Activated naive CD8-positive, alpha-beta T cell treated with anti-CD3 and anti-CD28 coated beads for 36 hours (primary cell): ENCODE measurements at places on chromosomes 5 and 9. TPM values are rescaled to one million over a fixed set of nuclear protein-coding genes. Genes with fewer than 3 reads are reported as not detected.

The STING1 gene
- 37.4 TPM for total RNA-seq

The JAKMIP2 gene
- total RNA-seq: 0.58 TPM

The APBB3 gene
- total RNA-seq: 17.5 TPM

The PFDN1 gene
- 64.0 TPM for total RNA-seq

The LCP2 gene
- 199 TPM for total RNA-seq

The PLAC8L1 gene
- total RNA-seq: 0.36 TPM

The MPDZ gene
- total RNA-seq: not detected

The ZNG1A gene
- total RNA-seq: 50.5 TPM

The CDX1 gene
- total RNA-seq: not detected

The CER1 gene
- total RNA-seq: not detected

- no peaks in the 10 kb centered on the region for H3K36me3 ChIP-seq
- no peak overlapping the region for H3K27ac ChIP-seq
- DNase-seq: no peak
- H3K4me3 ChIP-seq: no peak overlapping the region
- no peaks in the 10 kb centered on the region for H3K27me3 ChIP-seq
Measured at GRCh38 chr5:4295663-4296339, 700.2 kb downstream of the IRX1 start.

- peaks cover 7% of the 10 kb centered on the region for H3K36me3 ChIP-seq
- peaks cover 5% of the 10 kb centered on the region for H3K27me3 ChIP-seq
- no peak overlapping the region for H3K27ac ChIP-seq
- H3K4me3 ChIP-seq: no peak overlapping the region
- DNase-seq: no peak
Measured at GRCh38 chr9:99167694-99168093, 54.0 kb downstream of the ALG2 start.

- DNase-seq: no peak
- no peaks in the 10 kb centered on the region for H3K27me3 ChIP-seq
- H3K36me3 ChIP-seq: peaks cover 10% of the 10 kb centered on the region
- H3K27ac ChIP-seq: no peak overlapping the region
- peaks cover 4% of the 10 kb centered on the region for H3K4me1 ChIP-seq
Measured at GRCh38 chr5:55051357-55051756, 27.3 kb downstream of the GZMK start.

GRCh38 chr9:134946663-134947062 lies 29.0 kb upstream of the FCN1 start:
- no peaks in the 10 kb centered on the region for H3K36me3 ChIP-seq
- no peak for DNase-seq
- H3K4me3 ChIP-seq: no peak overlapping the region
- H3K27ac ChIP-seq: no peak overlapping the region

DNA sequence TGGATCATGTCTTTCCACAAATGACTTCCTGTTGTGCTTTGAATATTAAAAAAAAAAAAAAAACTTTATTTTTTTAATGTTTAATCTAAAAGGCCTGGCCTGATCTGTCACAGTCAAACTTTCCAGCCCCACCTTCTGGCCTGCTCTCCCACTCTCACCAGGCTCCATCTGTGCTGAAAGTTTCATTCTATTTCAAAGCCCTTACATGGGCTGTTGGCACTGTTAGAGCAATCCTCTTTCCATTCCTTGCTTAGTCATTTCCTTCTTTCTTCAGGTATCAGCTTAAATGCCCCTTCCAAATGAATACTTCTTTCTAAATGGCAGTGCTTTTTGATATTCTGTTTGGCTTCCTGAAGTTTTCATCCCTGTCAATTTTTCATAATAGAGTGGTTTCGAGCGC lies 1104.8 kb upstream of the C9orf72 start:
- no peaks in the 10 kb centered on the region for H3K36me3 ChIP-seq
- H3K4me3 ChIP-seq: no peak overlapping the region
- no peak overlapping the region for H3K27ac ChIP-seq
- no peaks in the 10 kb centered on the region for H3K4me1 ChIP-seq

DNA sequence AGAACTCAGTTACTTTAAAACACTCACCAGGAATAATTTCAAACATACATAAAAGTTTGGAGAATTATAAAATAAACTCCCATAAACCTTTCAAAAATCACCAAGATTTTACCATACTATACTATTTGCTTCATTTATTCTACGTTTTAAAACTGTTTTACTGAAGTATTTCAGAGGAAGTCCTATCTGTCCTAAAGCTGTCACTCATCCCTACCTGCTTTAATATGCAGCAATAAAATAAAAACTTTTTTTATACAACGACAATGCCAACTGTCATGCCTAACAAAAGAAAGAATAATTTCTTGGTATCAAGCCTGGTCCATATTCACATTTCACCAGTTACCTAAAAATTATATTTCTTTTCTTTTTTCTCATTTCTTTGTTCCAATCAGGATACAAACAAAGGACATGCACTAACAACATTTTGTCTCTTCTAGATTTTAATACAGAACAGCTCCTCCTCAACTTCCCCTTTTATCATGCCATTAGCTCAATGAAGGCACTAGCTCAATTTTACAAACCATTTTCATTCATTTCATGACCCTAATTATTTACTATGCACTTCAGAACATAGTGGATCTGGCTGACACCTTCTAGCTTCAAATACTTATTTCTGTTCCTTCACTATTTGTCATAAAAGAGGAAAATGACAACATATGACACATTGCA lies 135.2 kb downstream of the GNAQ start:
- peaks cover 20% of the 10 kb centered on the region for H3K36me3 ChIP-seq
- no peak overlapping the region for H3K4me3 ChIP-seq
- peaks cover 32% of the 10 kb centered on the region for H3K4me1 ChIP-seq
- no peaks in the 10 kb centered on the region for H3K27me3 ChIP-seq
- no peak overlapping the region for H3K27ac ChIP-seq
- no peak for DNase-seq

- DNase-seq: peak; percentile 1
- peaks cover 38% of the 10 kb centered on the region for H3K36me3 ChIP-seq
- no peak overlapping the region for H3K4me3 ChIP-seq
- H3K27ac ChIP-seq: no peak overlapping the region
- H3K4me1 ChIP-seq: peaks cover 4% of the 10 kb centered on the region
Measured at GRCh38 chr5:78221964-78222451, 72.5 kb downstream of the AP3B1 start.

DNA sequence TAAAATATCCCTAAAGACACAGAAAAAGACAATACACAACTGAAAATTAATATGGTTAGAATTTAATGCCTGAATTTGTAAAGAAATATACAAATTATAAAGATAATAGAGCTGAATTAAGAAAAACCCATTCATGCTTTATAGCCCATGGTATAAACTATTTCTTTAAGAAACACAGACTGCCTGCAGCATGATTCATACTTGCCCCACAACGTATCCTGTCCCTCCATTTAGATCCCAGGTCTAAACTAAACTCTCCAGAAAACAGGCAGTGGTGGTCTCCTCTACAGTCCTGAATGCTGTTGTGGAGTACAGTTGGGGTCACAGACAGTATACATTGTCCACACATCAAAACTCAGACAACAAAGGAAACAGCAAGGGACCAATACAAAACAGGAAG lies 24.8 kb downstream of the IL6ST start:
- no peaks in the 10 kb centered on the region for H3K27me3 ChIP-seq
- H3K36me3 ChIP-seq: peaks cover 36% of the 10 kb centered on the region
- DNase-seq: no peak
- peaks cover 37% of the 10 kb centered on the region for H3K4me1 ChIP-seq
- peak overlapping the region; percentile 62 for H3K27ac ChIP-seq

- no peak for DNase-seq
- H3K27ac ChIP-seq: no peak overlapping the region
- H3K27me3 ChIP-seq: peaks cover 6% of the 10 kb centered on the region
Measured at GRCh38 chr9:79562749-79563386, 8.9 kb upstream of the TLE4 start.

DNA sequence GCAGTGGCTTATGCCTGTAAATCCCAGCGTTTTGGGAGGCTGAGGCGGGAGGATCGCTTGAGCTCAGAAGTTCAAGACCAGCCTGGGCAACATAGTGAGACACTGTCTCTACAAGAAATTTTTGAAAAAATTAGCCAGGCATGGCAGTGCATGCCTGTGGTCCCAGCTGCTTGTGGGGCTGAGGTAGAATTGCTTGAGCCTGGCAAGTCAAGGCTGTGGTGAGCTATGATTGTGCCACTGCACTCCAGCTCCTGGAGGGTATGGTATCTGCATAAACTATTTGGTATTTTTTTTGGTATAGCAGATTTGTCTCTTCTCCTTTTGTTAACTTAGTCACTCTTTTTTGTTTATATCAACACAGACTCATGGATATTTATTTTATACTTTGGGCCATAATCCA lies 61.5 kb upstream of the TEX48 start:
- no peak overlapping the region for H3K4me3 ChIP-seq
- peaks cover 9% of the 10 kb centered on the region for H3K36me3 ChIP-seq
- peaks cover 32% of the 10 kb centered on the region for H3K4me1 ChIP-seq

DNA sequence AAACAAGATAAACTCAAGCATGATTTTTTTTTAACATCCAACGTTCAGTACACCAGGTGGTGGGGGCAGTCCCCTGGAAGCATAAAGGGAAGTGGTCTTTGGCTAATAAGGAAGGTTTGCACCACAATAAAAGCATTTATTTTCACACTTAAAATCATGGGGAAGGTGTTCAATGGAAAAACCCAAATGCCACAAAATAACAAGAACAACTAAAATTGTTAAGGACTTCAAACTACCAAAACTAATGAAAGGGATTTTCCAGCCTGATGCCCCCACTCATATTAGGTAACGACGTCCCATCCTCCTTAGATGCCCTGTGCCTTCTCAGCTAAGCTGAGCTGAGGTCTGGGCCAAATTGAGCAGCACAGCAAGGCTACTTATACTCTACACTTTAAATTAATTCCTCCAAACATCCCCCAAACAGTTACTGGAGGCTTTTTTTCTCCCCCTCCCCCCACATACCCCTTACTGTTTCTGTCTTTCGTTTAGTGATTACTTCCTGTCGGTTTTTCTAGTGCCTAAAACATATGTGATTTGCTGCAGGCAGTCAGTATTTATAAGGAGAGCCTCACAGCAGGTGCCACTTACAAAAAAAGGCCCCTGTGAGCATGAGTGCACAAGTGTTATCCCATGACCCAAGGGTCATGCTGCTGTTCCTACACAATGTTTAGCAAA lies 259.7 kb upstream of the ZNF608 start:
- H3K27ac ChIP-seq: peak overlapping the region; percentile 83
- H3K4me3 ChIP-seq: no peak overlapping the region
- H3K36me3 ChIP-seq: no peaks in the 10 kb centered on the region
- H3K4me1 ChIP-seq: peaks cover 11% of the 10 kb centered on the region

DNA sequence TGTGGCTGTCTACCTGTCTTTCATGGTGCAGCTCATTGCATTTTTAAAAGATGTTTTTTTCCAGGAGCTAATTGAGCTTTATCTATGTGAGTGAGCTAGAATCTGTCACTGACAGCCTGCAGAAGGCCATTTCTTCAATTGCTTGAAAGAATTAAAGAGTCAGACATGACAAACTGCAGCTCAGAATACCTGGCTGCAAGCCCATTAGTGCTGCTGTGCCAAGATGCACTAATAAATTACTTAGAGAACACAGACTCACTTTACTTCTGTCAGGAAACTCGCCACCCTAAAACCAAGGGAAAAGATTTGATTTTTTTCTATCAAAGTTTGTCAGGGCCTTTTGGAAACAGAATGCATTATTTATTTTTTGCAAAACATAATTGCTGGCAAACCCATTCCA lies 368.3 kb downstream of the CAAP1 start:
- H3K27ac ChIP-seq: no peak overlapping the region
- H3K4me1 ChIP-seq: no peaks in the 10 kb centered on the region
- no peaks in the 10 kb centered on the region for H3K27me3 ChIP-seq
- no peak for DNase-seq
- H3K4me3 ChIP-seq: no peak overlapping the region

- H3K27ac ChIP-seq: no peak overlapping the region
- peaks cover 5% of the 10 kb centered on the region for H3K27me3 ChIP-seq
- DNase-seq: no peak
- H3K4me3 ChIP-seq: no peak overlapping the region
- no peaks in the 10 kb centered on the region for H3K36me3 ChIP-seq
Measured at GRCh38 chr5:20833081-20833627, 845.2 kb upstream of the CDH18 start.

GRCh38 chr5:168317096-168317520 lies 25.7 kb downstream of the WWC1 start:
- no peaks in the 10 kb centered on the region for H3K4me1 ChIP-seq
- peaks cover 3% of the 10 kb centered on the region for H3K27me3 ChIP-seq
- no peak for DNase-seq
- H3K27ac ChIP-seq: no peak overlapping the region
- no peaks in the 10 kb centered on the region for H3K36me3 ChIP-seq
- H3K4me3 ChIP-seq: no peak overlapping the region
